ENCODE measurements at places on chromosomes 4 and X.
A peak's percentile ranks its signal among the peaks of the same experiment; 100 is the strongest.

- DNase-seq: no peak
These were observed 1269.5 kb downstream of the RAPGEF2 start for GRCh38 chr4:160372390-160372789.

- DNase-seq: no peak
These were observed 9.7 kb upstream of the GEMIN8 start for GRCh38 chrX:14039344-14039743.

- no peak for DNase-seq
These were observed 1.2 kb downstream of the AASDH start for GRCh38 chr4:56386091-56386490.

- DNase-seq: no peak
These were observed 3.7 kb downstream of the PDE6B start for GRCh38 chr4:628821-629635.

DNA sequence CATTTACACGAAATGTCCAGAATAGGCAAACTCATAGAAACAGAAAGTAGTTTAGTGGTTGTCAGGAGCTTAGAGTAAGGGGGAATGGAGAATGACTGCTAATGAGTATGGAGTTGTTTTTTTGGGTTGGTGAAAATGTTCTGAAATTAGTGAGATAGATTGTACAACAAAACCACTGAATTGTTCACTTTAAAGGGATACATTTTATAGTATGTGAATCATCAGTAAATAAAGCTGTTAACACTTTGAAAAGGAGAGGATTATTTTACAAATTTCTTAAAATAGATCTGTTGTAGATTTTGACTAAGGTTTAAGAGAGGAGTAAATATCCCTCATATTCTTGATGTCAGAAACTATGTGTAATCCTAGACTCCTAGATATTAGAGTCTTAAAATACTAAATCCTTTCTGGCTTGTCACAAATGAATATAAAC lies 82.7 kb downstream of the RAPGEF2 start:
- DNase-seq: no peak

- DNase-seq: no peak
These were observed 276.0 kb downstream of the C4orf33 start for GRCh38 chr4:129371926-129372325.

DNA sequence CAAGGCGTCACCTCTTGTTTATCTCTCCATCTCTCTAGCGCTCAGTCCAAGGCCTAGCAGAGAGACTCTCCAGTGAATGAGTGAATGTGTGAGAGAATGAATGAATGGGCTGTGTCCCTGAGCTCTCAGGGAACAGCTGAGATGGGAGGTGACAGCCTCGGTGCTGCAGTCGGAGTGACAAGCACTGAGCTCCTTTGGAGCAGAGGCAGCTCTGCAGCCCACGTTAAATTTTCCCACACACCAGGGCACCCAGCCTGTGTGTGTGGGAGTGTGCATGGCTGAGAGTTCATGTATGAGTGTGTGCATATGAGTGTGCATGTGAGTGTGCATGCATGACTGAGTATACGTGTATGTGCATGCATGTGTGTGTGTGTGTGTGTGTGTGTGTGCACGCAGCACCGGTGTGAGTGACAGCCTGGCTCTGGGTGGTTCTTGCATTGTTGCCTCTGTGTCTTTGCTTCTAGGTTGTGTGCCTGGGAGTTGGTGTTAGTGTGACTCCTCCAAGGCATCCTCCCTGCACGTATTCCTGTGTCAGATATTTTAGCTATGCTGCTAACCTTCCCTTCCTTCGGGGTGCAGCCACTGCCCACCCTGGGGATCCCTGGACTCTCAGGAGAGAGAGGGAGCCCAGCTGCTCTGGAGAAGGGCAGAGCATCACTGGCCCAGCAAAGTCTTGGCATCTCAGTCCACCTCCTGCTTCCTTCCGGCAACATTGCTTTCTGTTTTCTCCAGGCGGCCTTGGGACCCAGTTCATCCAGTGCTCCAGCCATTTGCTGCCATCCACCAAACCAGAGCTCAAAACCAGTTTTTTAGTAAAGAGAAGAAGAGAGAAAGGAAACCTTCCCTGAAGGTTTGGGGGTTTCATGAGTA lies 98.6 kb downstream of the PPP2R2C start:
- no peak for DNase-seq

- DNase-seq: no peak
These were observed 76.4 kb upstream of the TAPT1 start for GRCh38 chr4:16302648-16303047.

GRCh38 chrX:10660171-10660570 lies 39.8 kb upstream of the MID1 start:
- no peak for DNase-seq

- no peak for DNase-seq
These were observed 19.8 kb downstream of the DGKQ start for GRCh38 chr4:953574-953915.

DNA sequence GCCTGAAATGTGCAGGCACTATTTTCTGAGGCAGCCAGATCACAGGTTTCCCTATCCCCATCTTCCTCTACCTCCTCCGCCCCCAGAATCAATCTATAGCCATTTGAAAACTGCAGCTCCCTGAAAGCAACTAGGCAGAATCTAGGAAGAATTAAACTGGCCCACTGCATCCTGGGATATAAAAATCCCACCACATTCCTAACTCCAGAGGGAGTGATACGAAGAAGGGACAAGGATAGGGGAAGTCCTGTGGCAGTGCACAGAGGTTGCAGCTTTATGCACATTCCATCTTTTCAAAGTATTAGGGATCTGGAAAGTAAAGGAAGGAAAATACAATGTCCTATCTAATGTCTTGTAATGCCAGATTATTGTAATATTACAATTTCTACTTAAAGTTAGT lies 18.3 kb upstream of the HERC3 start:
- no peak for DNase-seq

DNA sequence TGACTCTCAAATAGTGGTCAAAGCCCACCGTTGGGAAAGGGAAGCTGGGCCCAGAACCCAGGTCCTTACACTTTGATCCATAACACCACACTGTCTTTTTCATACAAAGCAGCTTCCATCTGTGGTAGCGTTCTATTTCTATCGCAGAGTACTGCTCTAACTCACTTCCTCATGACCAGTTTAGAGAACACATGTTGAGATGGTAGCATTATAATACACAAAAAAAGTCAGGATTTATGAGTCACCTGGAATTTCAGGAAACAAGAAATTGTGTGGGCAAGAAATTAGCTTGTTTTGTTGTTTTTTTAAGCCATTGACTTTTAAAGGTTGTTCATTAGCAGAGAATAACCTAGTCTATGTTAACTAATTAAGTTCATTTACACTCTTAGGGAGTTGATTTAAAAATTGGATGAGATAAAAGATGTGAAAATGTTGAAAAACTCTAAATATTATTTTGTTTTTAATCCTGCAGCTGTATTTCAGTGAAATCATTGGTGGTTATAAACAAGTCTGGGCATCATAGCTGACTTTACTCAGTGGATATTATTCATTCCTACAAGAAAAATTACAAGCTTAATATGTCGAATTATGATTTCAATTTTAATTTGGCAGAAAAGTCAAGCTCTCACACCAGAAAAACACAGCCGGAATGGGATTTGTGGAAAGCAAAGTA lies 1011.1 kb upstream of the HS3ST1 start:
- DNase-seq: no peak

DNA sequence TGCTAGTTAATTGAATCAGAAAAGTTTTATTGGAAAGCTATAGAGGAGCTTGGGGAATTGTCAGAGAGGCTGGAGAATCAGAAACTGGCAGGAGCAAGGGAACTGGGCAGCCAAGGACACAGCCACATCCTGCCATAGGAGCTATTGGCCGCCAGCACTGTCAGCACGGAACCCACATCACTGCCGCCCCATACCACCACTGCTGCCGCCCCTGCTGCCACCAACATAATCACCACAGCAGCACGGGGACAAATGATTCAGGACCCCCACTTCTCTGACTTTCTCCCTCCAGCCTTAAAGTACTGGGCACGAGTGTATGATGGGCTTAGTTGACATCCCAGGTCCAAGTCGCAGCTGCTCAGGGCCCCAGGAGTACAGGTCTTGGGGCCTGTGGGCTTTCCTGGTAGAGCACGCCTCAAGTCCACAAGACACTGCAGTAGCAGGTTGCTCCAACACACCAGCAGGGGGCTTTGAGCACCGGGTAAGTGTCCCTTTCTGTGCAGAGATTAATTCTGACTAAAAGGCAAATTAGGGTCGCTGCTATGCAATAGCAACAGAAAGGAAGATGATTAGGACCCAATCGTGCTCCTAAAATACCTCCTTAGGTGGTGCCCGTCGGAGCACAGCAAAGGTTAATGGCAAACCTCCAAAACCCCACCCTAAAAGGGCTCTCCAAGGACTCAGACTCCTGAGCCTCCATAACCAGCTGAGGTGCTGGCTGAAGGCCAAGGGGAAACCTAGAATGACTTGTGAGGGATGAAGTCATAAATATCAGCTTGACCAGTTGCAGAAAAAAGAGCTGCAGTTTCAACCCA lies 6.9 kb downstream of the PJA1 start:
- DNase-seq: peak; percentile 43

DNA sequence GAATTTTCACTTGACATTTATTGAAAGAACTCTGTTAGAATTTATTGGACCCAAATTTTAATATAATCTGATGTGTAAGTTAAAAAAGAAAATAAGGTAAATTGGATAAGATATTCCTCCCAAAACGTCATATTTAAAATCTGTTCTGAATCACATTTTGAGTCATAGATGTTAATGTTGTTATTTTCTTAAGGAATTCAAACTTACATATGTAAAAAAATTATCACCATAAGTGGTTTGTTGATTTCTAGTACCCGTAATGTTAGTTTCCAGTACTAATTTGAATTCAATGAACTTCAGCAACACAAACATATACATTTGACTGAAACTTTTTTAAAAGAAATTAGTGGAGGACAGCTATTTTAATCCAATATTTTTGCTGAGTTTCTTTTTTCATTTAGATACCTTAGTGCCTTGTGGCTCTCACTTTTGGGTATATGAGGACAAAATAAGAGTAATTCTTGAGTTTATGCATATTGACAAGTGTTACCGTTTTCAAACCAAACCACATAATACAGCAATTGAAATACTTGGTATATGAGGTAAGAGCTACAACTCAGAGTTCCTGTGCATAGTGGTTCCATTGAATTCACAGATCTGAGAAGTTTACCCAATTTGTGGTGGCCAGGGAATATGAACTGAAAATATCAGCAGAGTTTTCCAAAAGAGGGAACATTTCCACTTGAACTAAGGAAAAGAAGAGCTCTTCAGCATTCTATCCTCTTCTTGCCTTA lies 71.8 kb downstream of the C4orf46 start:
- DNase-seq: no peak

DNA sequence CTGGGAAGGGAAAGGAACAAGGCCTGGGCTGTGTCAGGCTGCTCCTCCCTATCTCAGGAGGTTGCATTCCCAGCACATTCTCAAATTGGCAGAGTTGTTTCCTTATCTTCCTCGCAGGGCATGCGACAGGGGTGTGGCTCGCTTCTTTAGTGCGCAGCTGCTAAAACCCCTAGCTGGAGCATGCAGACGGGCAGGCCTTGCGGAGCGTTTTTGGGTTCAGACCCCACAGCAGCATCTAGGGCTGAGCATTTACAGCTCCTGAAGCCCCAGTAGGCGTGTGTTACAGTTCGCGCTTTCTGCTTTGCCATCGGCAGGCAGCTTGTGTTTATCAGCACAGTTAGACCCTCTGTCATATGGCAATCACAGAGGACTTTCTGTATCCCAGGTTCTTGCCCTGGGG lies 392.4 kb downstream of the TECRL start:
- no peak for DNase-seq

- DNase-seq: peak; percentile 46
These were observed 22.5 kb downstream of the RWDD4 start for GRCh38 chr4:183636503-183636902.

- DNase-seq: no peak
These were observed 576.4 kb upstream of the EPHA5 start for GRCh38 chr4:66246643-66247042.

DNA sequence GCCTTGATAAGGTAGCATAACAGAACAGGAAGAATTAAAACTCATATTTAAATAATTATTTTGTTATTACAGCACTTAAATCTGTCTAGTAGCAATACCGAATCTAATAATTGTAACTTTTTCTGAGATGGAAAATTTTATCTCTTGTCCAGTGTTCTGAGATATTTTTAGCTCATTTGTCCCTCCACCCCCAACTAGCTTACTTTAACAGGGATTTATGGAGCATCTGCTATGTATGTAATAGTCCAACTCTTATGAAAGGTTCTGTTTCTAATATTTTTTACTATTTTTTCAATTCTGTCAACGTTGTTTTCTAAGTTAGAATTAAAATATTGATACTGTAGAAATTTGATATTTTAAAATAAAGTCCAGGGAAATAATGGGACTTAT lies 38.2 kb upstream of the NUDT6 start:
- DNase-seq: no peak

GRCh38 chrX:110450050-110450449 lies 91.4 kb downstream of the RTL9 start:
- DNase-seq: peak; percentile 12

GRCh38 chrX:155068165-155068564 lies 2.8 kb downstream of the CMC4 start:
- peak; percentile 35 for DNase-seq

- DNase-seq: no peak
These were observed 62.7 kb upstream of the SCML1 start for GRCh38 chrX:17674601-17675000.

DNA sequence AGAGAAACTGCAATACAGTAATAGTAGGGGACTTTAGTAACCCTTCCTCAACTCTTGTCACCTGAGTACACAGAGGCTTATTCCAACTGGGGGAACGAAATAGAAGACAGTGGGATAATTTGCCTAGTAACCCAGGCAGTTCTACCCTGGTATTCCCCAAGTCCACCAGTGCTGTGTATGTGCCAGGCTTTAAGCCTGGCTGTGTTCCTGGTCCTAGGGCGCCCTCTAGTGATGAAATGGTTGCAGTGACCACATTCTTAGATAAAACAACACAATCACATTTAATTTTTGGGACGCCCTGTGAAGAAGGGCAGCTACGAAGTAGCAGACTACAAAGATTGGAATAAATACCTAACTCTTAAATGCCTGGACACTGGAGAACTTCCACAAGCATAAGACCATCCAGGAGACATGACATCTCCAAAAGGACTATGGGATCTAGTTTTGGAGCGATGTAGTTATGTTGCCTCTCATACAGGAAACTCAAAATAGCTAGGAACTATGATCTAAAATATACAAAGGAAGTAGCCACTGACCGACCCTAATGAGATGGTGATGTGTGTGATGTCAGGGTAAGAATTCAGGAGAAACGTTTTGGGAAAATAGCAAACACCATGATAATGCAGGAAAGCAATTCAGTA lies 288.5 kb upstream of the ZCCHC13 start:
- DNase-seq: peak; percentile 56

DNA sequence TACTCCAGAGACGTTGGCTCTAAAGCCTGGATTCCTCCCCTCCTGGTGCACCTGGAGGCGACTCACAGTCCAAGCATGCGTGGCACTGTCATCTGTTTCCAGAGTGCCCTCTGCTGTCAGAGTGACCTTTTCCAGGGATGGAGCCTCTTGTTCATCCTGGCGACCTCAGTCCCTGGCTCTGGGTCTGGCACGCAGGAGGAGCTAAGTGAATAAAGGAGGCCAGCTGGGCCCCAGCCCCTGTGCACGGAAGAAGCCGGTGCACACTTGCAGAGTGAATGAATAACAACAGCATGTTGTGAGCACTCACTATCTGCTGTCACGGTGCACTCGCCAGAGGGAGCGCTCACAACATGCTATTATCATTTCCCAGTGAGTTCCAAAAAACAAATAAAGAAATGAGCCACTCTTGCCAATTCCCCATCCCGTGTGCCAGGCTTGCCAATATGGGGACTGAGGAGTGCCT lies 27.8 kb upstream of the PSAPL1 start:
- DNase-seq: no peak

- DNase-seq: no peak
These were observed 11.9 kb upstream of the ZNF157 start for GRCh38 chrX:47358387-47359065.

- no peak for DNase-seq
These were observed 62.2 kb upstream of the FAM241A start for GRCh38 chr4:112082954-112083586.

- DNase-seq: no peak
These were observed 187.6 kb downstream of the CBR4 start for GRCh38 chr4:168822481-168822880.

Measured in SJSA1 (cell line).